NCI-H2171 treated with DMSO at 0.1 percent for 48 hours (cell line): ENCODE measurements at places on chromosomes 3 and 15.

DNA sequence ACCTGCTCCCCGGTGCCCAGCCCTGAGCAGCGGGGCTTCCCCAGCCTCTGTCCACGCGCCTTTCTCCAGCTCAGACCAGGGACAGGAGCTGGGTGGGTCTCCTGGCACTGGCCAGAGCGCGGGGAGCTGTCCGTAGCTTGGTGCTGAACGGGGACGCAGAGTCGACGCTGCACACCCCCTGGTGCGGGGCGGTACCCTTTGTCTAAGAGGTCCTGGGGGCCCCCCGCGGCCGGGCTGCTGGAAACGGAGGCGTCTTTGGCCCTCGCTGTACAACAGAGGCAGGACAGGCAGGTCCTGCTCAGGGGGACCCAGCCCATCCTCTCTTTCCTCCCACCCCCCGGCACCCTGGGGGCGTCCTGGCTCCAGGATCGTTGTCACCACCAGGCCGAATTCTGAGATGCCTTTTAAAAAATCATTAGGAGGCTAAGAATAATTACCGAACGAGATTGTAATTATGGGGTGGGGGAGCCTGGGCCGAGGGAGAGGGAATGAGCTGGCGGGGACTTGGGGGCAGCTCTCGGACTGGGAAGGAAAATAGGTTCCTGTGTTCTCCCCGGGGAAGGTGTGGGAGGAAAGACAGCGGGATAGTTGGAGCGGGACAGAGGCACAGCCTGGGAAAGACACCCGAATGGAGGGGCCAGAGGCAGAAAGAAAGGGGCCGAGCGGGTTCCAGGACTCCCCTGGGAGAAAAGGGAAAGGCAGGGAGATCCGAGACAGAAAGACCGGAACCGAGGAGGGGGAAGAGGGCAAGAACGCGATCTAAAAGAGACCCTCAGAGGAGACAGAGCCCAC lies 4.1 kb upstream of the SKOR1 start:
- no peak for DNase-seq

DNA sequence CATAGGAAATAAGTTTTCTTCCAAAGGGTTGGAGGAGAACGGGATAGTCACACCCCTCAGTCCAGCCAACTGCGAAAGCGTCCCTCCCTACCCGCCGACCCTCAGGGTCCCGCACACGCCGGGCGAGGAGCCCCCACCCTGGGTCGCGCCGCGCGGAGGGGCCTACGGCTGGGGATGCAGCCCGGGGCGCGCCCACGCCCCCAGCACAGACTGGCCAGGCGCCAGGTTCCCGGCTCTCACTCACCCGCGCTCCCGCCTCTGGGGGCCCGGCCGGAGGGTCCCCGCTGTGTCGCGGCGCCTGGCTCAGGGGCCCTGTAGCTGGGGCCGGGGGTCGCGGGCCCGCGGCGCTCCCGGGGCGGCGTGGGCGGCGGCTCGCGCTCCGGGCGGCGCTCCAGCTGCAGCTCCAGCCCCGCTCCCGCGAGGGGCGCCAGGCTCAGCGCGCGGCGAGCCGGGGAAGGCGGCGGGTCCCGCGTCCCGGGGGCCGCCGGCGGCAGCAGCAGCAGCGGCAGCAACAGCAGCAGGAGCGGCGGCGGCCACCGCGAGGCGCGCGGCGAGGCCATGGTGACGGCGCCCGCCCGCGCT lies 375 bp downstream of the HEG1 start:
- peak; percentile 49 for DNase-seq

DNA sequence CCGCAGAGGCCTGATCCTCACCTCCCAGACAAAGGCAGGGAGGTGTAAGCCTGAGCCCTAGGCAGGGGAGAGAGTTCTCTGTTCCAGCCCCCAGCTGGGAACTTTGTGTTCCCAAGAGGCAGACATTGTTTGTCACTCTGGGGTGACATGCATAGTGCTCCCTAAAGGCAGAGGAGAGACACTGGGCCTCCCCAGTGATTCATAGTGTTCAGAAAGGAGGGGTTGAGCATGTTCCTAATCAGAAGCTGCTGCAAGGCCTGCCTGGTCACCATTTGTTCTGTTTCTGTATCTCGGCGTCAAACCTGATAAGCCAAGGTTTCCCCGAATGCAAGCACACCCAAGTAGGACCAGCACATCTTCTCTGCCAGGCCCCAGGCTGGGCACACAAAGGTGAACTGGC lies 24.0 kb upstream of the SLC6A6 start:
- DNase-seq: no peak

DNA sequence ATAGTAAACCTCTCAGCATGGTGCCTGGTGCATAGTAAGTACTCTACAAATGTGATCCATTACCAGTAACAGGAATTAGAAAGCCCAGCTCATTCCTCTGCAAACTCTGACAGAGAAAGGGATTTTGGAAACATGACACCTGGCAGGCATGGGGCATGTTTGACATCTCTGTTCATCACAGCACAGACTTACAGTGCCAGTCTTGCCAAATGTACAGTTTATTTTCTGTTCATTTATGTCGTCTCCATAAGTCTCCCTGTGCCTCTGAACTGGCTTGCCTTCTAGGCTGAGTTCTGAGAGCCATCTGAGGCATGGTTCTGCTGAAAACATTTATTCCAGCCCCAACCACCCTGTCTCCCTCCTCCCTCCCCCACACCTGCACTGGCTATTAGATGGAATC lies 67.0 kb upstream of the CTDSPL start:
- no peak for DNase-seq

- DNase-seq: no peak
Measured at GRCh38 chr15:71627604-71628003, 182.8 kb upstream of the NR2E3 start.

DNA sequence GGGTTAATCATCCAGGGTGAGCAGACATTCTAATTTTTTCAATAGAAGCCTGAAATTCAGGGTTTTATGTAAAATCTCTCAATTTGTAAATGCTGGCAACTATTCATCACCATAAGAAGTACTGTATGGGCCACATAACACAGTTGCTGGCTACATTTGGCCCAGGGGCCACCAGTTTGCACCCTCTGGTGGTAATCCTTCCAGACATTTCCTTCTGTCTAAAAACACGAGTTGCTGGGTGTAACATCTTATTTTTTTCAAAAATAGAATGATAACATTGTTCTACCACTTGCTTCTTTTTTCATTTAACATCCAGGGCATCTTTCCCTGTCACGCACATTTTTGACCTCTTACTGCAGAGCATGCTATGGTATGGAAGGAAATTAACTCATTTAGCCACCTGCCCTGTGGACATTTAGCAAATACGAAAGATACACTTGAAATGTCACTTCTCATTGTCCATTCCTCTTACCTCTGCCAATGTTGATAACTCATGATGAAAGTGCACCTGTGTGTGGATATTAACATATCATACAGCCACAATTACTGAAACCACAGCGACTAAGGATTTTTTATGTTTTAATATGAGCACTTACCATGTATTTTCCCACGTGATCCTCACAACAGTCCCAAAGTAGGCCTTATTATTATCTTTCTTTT lies 117.5 kb upstream of the ARHGEF3 start:
- DNase-seq: no peak

- DNase-seq: no peak
Measured at GRCh38 chr3:189331002-189331418, 159.2 kb downstream of the TPRG1 start.
